COR-L47 (cell line): ENCODE measurements at places on chromosomes 2 and 18.

DNA sequence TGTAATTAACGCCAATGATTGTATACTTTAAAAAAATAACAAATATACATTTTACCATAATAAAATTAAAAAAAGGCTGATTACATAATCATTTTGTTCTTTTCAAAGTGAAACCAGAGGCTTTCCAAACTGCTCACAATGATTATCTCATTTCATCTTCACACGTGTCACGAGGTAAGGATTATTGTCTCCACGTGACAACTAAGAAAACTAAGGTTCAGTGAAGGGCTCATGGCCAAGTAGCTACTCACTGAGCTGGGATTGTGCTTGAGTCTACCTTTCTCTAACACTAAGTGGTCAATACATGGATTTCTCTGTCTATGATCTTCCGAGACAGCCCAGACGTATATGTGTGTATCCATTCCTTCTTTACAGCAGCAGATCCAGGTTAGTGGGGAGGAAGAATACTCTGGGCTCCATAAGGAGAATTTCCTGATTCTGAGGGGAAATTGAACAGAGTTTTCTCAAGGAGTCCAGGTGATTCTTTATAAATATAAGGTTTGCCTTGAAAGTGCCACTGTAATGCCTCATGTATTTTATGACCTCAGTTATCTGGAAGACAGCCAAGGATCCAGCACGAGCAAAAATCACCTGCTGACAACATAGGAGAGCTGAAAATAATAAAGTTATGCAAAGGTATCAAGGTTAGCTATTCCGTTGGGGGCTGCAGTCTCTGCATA lies 25.6 kb upstream of the ACSL3 start:
- no peak for DNase-seq

GRCh38 chr2:215622837-215623236 lies 187.0 kb upstream of the FN1 start:
- no peak for DNase-seq

- no peak for DNase-seq
Observed at GRCh38 chr2:9071032-9071431, 67.5 kb upstream of the MBOAT2 start.

GRCh38 chr2:36587556-36587955 lies 10.4 kb downstream of the FEZ2 start:
- DNase-seq: no peak

DNA sequence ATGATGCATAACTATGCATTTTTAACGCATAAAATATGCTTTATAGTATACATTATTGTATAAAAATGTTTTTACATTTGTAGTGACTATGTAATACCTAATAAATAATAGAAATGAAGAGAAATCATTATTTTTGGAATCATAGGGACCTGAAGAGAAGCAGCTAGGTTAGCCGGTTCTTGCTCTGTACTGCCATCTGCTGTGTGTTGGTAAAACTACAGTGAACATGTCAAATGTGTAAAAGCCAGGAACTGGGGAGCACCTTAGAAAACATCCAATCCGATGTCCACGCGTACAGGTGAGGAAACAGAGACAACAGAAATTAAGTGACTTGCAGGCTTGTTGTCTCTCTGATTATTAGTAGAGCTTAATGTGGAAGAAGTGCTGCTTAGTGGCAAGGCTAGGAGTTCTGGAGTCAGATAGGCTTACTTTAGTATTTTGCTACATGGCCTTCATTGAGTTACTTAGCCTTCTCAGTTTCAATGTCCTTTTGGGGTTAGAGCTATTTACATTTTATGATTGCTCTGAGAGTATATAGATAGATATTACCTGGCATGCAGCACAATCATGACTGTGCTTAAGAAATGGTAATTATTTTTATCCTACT lies 386.5 kb downstream of the DLGAP1 start:
- DNase-seq: no peak

GRCh38 chr2:37819186-37819585 lies 105.9 kb upstream of the RMDN2 start:
- no peak for DNase-seq

GRCh38 chr2:28392297-28393113 lies at the start of gene FOSL2:
TSS of gene FOSL2 (plus strand) at chr2:28392858. CDS start at chr2:28393721, 863 bp downstream.
- DNase-seq: peak; percentile 94

DNA sequence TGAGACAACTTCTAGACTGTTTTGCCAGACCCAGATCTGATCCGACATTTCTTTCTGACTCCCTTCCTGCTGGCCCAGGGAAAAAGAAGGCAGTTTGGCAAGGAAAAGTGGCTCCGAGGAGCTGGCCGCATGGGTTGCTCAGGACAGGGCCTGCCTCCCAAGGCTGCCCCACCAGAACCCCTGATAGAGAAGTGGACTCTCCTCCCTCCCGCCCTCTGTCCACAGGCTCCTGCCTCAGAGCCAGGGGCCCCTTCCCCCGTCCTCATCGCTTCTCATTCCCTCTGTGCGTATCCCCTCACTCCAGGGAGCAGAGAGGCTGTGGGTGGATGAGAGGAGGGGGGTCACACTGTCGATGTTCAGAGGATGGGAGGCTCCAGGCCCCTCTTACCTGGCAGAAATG lies 110.2 kb downstream of the TNS1 start:
- DNase-seq: no peak

GRCh38 chr2:33373986-33374385 lies 102.5 kb upstream of the RASGRP3 start:
- no peak for DNase-seq

GRCh38 chr2:238883421-238883901 lies 35.6 kb downstream of the TWIST2 start:
- DNase-seq: no peak

DNA sequence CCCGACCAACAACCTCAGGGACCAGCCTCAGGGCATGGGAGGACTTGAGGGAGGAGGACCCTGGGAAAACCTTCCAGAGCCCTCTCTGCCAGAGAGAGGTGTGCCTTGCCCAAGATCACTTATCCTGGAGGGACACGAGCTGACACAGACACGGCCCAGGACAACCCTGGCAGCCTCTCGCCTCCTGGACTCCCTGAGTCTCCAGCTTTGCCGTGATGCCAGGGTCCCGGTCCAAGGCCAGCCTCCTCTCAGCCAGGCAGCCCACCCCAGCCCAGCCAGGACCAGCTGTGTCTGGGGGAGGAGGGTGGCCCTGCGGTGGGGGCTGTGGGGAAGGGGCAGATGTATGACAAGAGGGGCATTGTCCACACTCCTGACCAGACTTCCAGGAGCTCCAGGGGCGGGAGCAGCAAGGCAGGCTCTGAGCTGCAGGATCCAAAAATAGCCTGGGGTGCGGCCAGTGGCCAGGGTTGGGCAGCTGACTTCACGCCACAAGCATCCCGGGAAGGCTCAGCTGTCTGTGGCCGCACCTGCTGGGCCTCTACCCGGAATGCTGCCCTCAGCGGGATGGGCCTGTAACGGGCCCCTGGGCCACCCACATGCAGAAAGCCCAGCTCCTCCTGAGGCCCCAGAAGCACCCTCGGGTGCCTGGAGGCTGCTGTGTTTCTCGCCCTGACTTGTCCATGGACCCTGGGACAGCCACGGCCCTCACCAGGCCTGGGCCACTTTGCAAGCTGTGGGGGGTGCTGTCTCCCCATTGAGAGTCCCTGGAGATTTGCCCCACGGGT lies 65.5 kb upstream of the GPC1 start:
- DNase-seq: no peak

DNA sequence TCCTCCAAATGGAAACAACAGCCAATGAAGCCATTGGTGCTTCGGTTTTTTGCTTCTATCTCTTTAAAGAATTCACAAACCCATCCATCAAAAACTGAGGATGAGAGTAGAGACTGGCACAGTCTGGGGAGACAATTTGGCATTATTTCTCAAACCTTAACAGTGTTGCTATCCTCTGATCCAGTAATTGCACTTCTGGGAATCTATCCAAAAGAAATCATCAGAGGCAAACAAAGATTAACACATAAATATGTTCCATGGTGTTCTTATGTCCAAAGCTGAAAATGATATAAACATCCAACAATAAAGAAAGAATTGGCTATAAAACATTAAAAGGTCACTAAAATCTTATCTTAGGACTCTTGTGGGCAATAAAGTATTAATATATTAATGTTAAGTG lies 35.1 kb downstream of the REEP1 start:
- DNase-seq: peak; percentile 71

GRCh38 chr2:165953306-165953654 lies 296 bp downstream of the TTC21B start:
- peak; percentile 87 for DNase-seq

DNA sequence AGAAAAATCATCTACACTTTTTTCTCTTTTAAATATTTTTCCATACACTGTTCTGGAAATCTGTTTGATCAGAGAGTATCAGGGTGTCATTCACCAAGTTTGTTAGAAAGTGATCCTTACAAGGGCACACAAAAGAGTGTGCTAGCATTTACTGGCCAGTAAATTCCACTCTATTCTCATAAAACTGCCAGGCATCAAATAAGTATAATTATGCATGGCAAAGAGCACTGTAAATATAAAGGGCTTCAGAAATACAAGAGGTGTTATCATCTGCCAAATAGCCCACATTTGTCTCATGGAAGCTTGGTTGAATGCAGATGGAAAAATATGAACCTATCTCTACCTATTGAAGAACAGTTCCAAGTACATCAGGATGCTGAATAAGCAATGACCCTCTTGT lies 847.3 kb upstream of the ACVR2A start:
- peak; percentile 8 for DNase-seq

DNA sequence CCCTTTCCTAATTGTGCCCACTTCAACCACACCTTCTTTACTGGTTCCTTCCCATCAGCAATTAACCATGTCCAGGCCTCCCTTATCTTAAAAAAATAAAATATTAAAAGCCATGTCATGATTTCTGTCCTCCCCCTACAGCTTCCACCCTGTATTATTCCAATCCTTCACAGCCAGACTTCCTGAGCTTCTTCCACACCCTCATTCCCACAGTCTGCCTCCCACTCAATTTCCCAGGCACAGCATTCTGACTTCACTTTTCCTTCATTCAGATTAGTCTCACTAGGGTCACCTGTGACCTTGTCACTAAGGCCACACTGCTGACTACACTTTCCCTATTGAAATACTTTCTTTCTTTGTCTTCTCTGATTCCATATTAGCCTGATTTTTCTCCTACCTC lies 159.4 kb downstream of the DIS3L2 start:
- DNase-seq: no peak

DNA sequence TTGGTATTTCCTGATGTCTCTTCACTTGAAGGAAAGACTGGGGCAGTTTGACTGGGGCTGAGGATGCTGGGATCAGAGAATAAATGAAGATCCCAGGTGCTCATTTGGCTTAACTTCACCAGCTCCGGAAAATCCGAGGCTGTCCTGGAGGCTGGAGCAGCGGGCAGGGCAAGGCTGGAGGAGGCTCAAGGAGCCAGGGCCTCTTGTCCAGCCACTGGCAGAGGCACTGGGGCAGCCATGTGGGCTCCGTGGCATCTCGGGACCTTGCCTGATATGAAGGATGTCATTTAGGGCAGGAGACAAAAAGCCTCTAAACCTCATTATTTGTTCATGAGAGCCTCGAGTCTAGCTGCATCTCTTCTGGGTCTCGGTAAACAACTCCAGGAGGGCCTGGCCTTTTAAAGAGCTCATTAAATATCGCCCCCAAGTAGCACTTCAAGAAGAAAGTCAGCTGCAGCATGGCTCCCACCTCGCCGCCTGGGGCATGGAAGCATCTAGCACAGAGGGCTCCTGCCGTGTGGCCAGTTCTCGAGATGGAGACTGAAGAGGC lies 13.5 kb upstream of the GPR55 start:
- DNase-seq: no peak

- DNase-seq: no peak
Observed at GRCh38 chr2:117057016-117057415, 757.5 kb upstream of the DDX18 start.

DNA sequence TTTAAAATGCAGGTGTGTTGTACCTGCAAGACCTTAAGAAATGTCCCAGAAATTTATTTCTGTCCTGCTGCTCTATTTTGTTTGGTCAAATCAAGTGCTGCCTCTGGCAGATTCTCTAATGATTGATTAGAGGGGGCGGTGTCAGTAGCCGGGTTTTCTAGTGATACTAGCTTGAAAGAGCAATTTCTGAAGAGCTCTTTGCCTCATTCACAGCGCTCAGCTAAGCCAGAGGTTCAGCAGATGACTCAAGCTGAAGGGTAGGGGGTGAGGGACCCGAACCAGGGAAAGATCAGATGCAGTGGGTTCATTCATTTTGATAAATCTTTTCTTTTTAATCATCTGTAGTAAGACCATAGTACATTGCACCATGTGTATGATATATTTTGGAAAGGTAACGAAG lies 15.0 kb downstream of the ZBTB7C start:
- DNase-seq: no peak

GRCh38 chr2:104504331-104505073 lies 349.4 kb upstream of the POU3F3 start:
- DNase-seq: peak; percentile 86

DNA sequence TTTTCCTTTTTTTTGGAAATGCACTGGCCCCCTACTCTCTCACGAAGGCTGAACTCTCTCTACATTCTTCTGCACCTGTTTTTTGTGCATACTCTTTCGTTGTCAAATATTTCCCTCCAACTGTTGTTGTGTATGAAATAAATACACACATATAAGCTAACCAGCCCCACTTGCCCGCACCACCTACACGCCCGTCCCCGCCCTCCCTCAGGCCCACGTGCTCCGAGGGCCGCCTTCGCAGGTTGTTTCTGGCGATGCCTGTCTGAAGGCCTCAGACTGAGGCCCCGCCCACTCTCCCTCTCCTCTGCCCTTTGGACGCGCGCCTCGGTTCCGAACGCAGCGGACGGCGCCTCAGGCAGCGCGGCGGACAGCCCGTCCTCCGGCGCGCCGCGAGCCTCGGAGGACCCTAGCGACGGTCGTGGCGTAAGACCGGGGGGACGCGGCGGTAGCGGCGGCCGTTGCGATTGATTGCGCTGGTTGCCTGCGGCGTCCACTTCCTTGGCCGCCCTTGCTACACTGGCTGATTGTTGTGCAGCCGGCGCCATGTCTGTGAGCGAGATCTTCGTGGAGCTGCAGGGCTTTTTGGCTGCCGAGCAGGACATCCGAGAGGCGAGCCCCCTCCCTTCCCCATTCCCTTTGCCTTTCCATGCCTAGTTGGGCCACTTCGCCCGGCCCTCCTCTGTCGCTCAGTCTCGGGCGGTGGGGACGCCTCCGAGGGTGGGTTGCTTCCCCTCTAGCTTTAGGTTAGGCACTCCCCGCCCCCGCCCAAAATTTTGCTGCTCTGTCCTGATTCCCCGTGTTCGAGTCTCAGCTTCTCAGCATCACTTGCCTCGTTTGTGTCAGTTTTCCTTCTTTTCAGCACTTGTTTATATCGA lies at the start of gene TSN:
Gene TSN, plus strand, starts transcription at position 415 of the 875 bp plus-strand sequence. Its CDS starts 129 bp downstream, at position 544.
- DNase-seq: peak; percentile 98

GRCh38 chr2:86417961-86418360 lies 23.2 kb upstream of the KDM3A start:
- DNase-seq: no peak

GRCh38 chr2:128214866-128215460 lies 103.7 kb downstream of the HS6ST1 start:
- no peak for DNase-seq
